Muscle of arm (tissue), 14 donors: ENCODE measurements at places on chromosomes 5 and 9.

DNA sequence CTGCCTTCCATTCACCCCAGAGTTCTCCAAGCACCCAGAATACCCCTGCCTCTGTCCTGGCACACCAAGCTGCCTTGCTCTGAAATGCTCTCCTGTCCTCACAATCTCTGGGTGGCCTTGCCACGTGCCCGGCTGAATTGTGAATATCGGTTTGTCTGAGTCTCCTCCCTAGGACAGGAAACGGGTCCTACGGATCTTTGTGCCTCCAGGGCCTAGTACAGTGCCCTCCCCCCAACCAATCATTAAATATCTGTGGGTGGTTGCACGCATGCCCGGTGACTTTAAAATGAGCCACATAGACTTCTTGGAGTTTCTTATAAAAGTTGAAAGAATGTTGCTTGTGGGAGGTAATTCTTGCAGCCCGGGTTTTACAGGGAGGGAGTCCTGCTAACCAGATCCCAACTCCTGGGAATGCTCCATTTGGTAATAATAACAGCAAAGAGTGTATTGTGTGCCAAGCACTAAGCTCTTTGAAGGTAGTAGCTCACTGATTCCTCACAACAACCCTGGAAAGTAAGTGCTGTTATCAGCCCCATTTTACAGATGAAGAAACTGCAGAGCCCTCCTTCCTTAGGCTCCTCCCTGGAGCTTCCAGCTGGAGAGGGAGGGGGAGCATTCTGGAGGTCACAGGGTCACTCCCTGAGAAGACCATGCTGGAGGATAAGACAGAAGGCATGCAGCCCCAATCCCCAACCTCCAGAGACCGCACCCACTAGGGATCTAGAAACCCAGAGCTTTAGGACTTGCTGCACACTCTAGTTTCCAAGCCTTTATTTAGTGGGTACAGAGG, 23.4 kb downstream of the URM1 start:
- no peak for DNase-seq

DNA sequence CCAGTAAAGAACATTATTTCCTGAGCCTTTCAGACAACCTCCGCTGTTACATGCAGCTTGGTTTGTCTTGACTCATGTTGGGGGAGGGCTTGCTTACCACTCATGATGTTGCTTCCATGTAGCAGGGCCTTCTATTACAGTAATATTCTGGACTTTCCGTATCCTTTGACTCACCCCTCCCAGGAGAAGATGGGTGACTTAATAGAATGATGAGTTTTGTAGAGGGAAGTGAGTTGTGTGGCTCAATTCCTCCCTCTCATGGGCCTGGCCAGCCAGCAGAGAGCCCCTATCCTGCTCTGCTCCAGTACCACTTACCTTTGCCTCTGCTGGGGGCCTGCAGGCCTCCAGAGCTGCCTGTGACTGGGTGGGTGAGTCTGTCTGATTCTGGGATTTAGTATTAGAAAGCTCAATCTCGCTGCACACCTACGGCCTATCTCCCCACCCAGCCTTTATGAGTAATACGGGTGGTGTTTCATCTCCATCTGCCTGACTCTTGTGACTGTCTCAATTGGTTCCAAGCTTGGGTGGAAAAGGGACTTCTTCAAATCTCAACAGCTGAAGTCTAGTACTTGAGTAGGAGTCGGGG, 52.6 kb upstream of the KLF9 start:
- DNase-seq, result no peak

DNA sequence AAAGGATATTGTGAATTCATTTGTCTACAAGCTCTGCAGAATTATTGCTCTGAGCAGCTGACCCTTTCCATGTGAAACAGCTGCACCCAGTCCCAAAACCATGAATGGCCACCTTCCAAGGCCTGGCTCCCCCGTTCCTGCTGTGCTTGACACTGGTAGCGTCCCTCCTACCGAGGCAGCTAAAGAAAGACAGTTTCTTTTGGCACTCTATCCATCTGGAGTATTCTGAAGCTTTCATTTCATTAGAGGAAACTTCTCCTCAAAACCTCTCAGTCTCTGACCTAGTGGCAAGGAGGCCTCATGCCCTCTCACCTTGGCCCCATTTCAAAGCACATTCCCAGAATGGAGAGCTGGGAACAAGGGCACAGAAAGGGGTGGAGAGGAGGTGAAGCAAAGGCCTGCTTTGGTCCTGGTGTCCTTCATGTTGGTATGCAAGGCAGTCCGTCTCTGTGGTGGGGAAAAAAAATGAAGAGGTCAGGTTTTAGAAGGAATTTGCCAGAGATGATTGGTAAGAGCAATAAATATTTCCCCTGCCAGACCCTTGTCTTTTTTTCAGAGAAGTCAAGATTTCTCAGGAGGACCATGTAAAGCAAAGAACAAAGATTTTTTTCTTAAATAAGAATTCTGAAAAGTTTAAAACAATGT, 232.0 kb downstream of the RFK start:
- peak; percentile 53 for DNase-seq

- DNase-seq, result peak; percentile 90
These were observed 984 bp upstream of the MRPS2 start for GRCh38 chr9:135499326-135500070.

GRCh38 chr9:6955251-6955921, 197.6 kb downstream of the KDM4C start:
- no peak for DNase-seq

DNA sequence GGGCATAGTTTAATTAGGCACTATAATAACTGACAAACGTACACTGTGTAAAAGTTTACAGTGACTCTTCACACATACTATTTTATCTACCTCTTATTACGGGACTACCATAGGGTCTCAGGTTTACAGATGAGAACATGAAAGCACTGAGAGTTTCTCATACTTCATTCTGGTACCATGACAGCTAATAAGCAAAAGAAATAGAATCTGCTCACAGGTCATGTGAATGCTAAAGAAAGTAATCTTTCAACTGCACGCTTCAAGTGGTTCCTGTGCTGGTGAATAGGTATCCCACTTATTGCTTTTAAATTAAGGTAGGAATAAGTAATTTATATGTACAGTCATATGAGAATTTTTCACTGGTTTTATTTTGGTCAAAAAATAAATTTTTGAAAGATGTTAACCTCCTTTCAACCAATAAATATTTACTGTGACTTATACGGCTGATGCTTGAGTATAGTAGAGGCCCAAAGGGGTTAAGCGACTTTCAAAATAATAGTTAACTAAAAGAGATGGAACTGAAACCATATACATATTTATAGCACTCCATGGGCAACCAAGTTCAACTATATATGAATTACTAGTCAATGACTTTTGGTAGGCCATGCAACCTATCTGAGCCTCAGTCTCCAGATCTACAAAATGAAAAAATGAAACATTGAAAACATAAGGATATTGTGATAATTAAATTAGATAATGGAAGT, 8.1 kb downstream of the CDKN2A start:
- no peak for DNase-seq

GRCh38 chr9:109766351-109766750, 13.6 kb upstream of the PALM2AKAP2 start:
- no peak for DNase-seq

DNA sequence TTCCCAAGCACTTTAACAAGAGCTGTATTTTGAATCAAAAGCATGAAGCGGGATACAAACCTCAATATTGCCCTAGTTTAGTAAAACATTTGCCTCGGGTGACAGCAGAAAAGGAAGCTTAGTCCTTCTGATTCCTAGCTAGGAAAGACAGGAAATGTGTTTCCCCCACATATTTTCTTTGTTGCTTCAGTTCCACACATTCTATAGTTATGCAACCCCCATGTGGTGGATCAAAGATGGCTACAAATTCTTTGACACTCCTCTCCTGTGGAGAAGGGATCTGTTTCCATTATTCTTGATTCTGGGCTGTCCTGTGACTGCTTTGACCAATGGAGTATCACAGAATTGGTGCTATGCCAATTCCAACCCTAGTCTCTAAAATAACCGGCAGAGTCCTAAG, 89.1 kb upstream of the SLC30A5 start:
- DNase-seq, result no peak

- no peak for DNase-seq
These were observed 39.8 kb downstream of the WDR41 start for GRCh38 chr5:77452351-77452750.
